Activated CD4-positive, alpha-beta T cell treated with anti-CD3 and anti-CD28 coated beads for 4 hours (primary cell): ENCODE measurements at places on chromosomes 2 and 18.

DNA sequence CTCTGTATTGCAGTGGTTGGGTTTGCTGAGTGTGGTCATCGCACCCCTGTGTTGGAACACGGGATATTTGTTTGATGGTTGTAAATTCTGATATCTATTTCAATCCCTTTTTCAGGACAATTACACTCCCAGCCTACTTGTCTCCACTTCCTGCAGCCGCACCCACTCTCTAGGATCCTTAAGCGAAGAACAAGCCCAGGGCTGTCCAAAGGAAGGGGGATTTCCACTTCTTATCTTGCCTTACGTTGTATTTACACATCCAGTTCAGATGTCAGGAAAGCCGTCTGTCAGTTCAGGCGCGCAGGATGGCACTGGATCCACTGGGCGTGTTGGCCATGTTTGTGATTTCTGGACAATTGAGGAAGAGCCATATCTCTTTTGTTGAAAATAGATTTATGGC lies 834.5 kb upstream of the SALL3 start:
- no peak for DNase-seq

GRCh38 chr2:204672772-204673171 lies 127.5 kb downstream of the PARD3B start:
- no peak for DNase-seq

DNA sequence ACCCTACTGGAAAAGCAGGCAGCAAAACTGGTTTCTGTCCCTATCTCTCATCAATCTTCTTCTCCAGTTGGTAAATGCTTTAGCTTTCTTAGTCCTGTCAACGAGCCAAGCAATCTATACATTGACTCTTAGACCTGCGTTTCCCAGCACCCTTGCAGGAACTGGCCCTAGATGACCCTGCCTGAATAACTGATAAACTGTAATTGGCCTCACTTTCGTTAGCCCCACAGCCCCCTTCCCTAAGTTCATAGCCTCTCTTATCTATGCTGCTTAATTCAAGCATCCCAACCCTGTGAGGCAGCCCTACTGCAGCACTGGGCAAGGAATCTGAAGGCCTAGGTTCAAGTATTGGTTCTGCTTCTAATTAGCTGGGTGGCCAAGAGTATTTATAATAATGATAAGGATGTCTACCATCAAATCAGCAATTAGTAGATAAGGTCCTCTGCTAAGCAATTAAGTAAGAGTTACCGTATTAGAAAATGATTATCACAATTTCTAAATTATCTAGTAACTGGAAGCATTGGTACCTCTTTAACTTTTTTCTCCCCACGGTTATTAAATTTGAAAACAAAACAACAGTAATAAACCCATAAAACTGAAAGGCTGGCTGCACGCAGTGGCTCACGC lies 86.4 kb upstream of the RMDN2 start:
- no peak for DNase-seq

GRCh38 chr2:184743096-184743495 lies 144.8 kb downstream of the ZNF804A start:
- DNase-seq: no peak

DNA sequence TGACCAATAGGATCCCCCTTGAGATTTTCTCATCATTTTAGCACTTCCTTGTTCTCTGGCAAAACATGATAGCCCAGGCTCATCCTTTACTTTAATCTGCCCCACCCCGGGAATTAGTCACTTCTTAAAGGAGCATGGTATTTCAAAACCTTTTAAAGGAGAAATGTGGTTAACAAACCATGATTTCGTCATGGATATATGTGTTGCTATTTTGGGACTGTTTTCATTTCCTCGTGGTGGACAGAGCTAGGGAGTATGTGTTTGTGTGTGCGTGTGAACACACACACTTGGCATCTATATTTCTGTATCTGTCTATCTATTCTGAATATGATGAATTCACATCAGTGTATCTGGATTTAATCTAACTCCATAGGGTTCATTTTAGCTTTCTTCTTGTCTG lies 128.1 kb downstream of the BIRC6 start:
- no peak for DNase-seq

- DNase-seq: no peak
Observed at GRCh38 chr2:217604527-217605194, 398.1 kb downstream of the TNS1 start.

GRCh38 chr2:237581326-237581725 lies 9.2 kb downstream of the RAB17 start:
- no peak for DNase-seq

DNA sequence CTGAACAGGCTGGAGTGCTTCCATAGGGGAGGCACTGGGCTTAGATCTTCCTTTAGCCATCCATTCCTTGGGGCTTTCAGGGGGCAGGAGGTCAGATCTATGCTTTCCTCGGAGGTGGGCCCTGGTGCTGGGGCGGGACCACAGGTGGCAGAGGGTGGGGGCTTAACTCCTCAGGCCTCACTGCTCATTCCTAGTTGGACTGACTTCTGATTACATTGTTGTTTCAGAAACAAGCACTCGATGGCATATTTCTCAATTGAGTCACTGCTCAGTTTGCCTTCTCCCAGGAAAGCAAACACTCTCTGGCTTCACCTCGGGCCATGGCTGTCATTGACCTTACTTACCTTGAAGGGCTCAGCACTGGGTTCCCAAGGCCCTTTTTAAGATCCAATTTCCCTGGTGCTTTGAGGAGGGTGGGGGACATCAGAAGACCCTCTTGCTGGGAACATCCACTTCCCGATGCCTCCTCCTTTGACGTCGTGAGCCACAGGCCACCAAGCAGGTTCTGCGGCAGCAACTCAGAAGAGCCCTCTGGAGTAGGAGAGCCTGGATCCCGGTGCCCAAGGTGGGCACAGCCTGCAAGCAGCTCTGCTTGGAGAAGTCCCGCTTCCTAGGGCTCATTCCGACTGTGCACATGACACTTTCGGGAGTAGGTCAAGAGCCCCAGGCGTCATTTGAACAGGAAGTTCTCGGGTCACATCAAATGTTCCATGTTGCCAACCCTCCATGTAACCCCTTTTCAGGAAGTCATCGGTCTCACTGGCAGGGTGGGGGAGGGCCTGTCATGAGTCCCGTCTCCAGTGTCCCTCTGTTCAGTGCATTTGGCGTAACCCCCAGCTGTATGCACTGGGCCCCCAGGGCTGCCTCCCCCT lies 40.6 kb downstream of the SDC1 start:
- no peak for DNase-seq

DNA sequence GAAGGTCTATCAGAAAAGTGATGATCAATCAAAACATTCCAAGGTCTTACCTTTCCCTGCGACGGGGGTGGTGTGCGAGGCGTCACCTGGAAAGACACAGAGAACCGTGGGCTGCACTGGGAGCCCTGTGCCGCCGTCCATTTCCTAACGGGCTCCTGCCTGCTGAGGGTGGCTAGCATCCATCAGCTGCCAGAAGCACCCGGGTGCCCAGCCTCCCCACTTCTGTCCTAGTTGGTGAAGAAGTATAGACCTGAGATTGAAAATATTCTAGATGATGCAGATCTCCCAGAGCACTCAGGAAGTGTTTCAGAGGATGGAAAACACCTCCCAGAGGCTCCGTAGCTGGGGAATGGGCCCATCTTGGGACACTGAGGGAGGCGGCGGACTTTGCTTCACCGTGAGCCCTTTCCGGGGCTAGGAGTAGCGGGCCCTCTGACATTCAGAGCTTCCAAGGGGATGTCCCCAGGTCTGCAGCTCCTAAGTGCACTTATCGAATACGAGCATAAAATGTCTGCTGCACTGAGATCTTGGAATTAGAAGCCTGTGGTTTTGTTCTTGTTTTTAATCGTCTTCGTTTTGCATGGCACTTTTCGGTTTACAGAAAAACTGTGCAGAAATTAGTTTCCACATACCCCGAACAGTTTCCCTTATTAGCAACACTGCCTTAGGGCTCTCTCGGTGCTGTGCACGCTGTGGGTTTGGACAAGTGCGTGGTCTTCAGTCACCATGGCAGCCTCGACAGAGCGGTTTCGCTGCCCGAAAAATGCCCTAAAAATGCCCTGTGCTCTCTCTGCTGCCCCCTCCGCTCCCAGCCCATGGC lies 143.5 kb downstream of the MBP start:
- no peak for DNase-seq

- peak; percentile 14 for DNase-seq
Observed at GRCh38 chr2:118221536-118222272, 133.4 kb downstream of the INSIG2 start.

DNA sequence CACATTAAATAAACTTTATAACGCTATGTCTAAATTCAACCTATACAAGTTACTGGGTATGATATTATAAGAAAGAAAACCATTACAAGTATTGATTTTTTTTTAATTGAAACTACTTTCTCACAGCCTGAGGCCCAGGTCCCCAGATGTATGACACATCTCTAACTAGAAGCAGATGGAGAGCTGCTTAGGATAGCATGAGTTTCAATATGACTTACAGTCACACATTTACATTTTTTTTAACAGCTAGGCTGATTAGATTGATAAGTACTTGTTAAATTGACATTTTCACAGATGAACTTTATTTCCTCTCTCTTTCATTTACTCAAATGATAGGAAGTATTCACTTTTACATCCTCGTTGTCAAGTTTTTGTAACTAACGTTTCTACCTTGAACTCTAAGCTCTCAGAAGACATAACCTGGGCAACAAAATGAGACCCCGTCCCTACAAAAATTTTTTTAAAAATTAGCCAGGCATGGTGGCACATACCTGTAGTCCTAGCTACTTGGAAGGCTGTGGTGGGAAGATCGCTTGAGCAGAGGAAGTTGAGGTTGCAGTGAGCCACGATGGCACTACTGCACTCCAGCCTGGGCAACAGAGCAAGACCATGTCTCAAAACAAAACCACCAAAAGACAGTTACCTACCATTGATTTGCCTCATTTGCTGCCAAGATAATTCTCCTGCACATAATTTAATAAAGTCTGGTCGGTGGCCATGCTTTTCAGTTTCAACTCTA lies 52.4 kb downstream of the STK39 start:
- no peak for DNase-seq

- DNase-seq: no peak
Observed at GRCh38 chr2:166067229-166067628, 60.6 kb downstream of the SCN1A start.

GRCh38 chr2:239557516-239557915 lies 156.7 kb upstream of the HDAC4 start:
- no peak for DNase-seq

- DNase-seq: peak; percentile 44
Observed at GRCh38 chr2:234422273-234422732, 74.6 kb downstream of the ARL4C start.

DNA sequence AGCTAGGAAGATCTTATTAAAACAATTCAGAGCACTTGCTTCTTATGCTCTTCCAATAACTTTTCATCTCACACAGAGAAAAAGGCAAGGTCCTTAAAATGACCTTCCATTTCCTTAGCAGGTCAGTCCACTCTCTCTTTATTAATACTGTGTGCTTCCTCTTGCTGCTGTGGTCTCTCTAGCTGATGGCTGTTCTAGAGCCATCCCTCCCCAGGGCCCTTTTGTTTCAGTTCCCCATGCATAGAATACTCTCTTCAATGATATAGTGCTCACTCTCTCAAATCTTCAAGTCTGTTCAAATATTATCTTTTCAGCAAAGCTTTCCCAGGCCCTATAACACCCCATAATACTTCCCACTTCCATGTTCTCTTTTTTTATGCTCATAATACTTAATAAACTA lies 469.3 kb downstream of the METTL4 start:
- no peak for DNase-seq

DNA sequence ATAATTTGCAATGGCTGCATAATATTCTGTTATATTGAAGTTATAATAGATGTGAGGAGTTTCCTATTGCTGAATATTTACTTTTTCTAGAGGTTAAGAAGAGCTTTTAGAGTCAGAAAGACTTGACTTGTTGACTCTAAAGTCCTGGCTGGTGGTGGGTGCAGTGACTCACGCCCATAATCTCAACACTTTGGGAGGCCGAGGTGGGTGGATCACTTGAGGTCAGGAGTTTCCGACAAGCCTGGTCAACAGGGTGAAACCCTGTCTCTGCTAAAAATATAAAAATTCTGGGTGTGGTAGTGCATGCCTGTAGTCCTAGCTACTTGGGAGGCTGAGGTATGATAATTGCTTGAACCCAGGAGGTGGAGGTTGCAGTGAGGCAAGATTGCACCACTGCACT lies 33.9 kb upstream of the ATIC start:
- no peak for DNase-seq

DNA sequence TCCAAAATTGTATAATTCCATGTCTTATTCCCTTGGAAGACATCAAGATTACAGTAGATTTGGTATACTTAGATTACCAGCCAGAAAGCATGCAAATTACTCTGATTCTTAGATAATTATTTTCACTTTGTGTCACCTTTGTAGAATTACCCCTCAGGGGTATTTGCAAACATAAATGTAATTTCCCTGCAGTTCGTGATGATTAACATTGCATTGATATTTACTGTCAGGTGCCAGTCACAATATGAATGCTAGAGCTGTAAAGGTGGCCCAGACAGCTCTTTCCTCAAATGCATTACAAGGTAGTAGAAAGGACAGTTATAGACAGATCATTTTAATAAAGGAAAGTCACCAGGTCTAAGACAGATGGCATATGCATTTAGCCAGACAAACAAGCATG lies 1537.5 kb upstream of the PIK3C3 start:
- DNase-seq: no peak

- DNase-seq: no peak
Observed at GRCh38 chr2:234955971-234956509, 4.2 kb downstream of the SH3BP4 start.

DNA sequence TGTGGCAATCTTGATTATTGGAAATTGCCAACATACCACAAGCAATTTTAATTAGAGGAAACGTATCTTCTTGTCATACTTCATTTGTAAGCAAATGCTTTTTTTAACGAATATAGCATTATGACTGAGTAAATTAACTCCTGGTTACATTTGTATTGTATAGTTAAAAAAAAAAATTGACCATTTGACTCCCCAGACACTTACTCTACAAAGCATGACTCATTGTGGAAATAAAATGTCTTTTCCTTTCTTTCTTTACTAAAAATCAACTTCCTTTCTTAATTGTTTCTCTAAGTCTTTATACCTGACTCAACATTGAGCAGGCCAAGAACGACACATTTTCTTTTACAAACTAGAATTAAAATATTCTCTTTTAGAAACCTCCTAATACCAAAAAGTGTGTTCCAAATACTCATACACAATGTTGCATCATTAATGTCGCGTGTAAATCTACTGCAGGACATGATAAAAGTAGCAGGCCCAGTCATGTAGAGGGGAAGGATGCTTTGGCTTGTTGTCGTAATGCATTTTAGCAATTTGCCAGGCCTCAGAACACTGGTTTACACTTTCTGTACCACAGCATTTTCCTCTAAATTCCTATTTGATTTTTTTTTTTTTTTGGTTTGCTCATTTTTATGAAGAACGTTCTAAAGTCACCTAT lies 349.6 kb upstream of the KCNH7 start:
- DNase-seq: no peak

GRCh38 chr18:74540652-74541421 lies 6.5 kb downstream of the CNDP1 start:
- no peak for DNase-seq
